ENCODE measurements at places on chromosomes 7 and 10.

DNA sequence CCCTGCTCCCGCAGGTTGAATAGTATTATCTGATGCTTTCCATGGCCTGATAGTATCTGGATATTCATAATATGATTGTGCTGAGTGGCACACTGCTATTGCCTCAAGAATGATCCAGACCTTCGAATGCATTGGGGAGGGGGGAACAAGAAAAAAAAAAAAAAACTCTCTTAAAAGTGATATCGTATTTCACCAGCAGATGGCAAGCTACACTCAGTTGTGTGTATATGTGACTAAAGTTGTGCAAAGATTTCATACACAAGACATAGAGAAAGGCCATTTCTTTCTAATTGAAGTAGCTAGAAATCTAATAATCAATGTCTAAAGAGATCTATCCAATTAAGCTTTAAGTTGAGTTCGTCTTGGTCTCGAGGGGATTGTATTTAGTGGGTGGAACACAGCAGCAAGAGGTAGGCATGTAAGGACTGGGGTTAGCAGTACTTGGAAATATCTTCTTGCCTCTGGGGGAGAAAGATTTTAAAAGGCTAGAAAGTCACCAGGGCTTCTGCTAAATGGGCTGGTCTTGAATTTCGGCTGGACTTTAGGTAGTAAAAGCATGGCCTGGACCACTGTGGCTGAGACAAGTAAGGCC lies 15.3 kb downstream of the SFRP4 start:
- DNase-seq, result no peak

- no peak for DNase-seq
Measured at GRCh38 chr7:150986099-150986512, 4.7 kb upstream of the NOS3 start.

- no peak for DNase-seq
Measured at GRCh38 chr10:10014846-10015245, 1002.8 kb upstream of the CELF2 start.

- DNase-seq, result no peak
Measured at GRCh38 chr10:79189181-79189580, 120.4 kb downstream of the ZMIZ1 start.

- no peak for DNase-seq
Measured at GRCh38 chr10:122640921-122641320, 58.7 kb downstream of the C10orf120 start.
